ENCODE measurements at places on chromosomes 4 and X.
A peak's percentile ranks its signal among the peaks of the same experiment; 100 is the strongest.

GRCh38 chrX:77444545-77444944 lies 2.6 kb upstream of the FGF16 start:
- no peak for DNase-seq

DNA sequence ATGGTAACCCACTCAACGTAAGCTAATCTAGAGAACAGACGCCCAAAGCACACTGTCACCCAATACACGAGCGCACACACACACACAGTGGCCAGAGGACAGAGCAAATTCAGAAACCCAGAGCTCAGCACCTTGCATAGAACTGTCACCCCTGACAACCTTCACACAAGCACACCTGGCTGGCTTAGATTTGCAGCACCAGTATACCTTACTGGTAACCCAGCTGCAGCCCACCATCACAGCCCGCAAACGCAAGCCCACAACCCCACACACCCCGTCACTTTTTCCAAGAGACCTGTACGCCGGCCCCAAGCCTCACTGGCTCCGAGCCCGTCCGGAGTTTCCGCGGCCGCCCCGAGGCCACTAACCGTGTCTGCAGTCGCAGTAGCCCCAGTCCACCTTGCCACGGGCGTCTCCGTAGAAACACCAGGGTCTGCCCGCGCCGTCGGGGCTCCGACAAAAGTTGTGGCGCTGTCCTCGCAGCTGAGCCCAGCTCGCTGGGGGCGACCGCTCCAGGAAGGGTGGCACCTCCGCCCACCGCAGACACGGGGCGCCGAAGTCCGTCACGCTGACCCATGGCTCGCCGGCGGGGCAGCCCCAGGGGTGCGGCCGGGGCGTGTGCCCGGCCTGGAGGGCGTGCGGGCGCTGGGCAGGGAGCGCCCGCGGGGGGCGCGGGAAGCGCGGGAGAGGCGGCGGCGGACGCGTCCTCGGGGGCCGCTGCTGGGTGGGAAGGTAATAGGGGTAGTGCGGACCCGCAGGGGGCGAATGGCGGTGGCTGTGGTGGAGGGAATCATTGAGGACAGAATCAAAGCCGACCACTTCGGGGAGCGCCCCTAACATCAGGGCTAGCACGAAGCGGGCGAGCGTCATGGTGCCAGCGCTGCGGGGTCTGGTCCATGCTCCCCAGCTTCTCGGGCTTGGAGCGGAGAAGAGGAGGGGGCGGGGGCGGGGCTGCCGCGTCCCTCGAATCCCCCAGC lies 664 bp downstream of the PRSS12 start:
- DNase-seq, result peak; percentile 65

DNA sequence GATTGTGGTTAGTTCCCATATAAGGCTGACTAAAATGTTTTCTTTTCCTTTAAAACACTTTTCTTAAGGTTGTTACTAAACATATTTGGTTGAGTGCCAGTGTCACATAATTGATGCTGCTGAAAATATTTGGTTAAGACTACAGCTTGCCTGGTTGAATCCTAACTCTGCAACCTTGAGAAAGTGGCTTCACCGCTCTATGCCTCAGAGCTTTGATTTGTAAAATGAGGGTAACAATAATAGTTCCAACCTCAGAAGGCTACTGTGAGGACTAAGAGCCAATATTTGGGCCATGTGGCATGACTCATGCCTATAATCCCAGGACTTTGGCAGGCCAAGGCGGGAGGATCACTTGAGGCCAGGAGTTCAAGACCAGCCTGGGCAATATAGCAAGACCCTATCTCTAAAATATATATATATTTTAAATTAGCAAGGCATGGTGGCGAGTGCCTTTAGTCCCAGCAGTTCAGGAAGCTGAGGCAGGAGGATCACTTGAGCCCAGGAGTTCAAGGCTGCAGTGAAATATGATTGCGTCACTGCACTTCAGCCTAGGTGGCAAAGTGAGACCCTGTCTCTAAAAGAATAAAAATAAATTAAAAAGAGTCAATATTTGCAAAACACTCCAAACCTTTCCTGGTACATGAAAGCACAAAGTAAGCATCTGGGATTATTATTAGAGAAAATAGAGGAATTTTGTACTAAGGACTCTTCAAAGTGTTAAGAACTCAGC lies 7.1 kb upstream of the NEIL3 start:
- peak; percentile 9 for DNase-seq

- DNase-seq, result peak; percentile 5
Measured at GRCh38 chr4:61376301-61376700, 176.2 kb downstream of the ADGRL3 start.

DNA sequence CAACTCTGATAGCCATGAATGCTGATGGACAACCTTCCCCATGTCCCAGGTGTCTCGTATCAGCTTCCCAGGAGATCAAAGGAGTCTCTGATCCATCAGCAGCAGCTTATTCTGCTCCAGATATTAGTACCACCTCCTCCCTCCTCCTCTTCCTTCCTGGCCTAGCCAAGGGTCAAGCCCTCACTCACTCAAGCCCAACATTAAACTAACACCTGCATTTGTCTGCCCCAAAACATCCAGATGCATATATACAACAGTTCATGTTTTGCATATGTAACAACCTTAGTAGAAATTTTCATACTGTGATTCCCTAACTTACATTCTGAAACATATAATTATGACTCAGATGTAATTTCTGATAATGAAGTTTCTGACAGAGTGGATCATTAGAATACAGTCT lies 29.9 kb downstream of the BCLAF3 start:
- DNase-seq, result no peak

DNA sequence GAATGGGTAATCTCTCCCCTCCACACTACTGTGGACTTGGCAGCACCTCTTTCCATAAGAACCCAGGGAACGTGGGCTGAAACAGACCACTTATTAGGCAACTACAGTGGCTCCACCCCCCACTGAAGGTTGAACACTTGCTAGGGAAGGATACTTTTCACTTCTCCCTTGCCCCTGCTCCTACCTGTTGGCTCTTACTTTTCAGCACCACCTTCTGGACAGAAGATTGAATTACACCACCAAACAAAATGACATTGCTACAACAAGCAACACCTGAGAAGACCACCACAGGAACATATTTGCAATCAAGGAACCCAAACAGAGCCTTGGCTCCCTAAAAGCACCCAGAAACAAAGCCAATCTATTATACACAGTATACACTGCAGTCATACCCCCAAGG lies 132.1 kb upstream of the CXCL13 start:
- peak; percentile 19 for DNase-seq

DNA sequence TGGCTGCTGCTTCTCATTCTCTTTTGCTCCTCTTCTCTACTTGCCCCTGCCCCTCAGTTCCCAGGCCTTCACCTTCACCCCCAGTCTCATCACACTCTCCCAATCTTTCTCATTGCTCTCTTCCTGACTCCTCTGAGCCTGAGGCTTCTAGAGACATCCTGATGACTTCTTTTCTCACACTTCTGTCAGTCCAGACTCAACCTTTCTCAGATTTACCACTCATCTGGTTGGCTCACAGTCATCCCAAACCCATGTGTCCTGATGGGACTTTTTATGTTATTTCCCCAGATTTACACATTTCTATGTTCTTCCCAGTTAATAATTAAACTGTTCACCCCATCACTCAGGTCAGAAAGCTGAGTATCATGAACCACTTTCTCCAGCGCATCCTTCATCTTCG lies 68.0 kb downstream of the TMA16 start:
- DNase-seq, result no peak

GRCh38 chrX:48472851-48473703 lies 2.9 kb upstream of the FTSJ1 start:
- no peak for DNase-seq

- no peak for DNase-seq
Measured at GRCh38 chr4:141241986-141242385, 21.3 kb downstream of the ZNF330 start.

- DNase-seq, result no peak
Measured at GRCh38 chrX:9318213-9318612, 146.6 kb upstream of the TBL1X start.

DNA sequence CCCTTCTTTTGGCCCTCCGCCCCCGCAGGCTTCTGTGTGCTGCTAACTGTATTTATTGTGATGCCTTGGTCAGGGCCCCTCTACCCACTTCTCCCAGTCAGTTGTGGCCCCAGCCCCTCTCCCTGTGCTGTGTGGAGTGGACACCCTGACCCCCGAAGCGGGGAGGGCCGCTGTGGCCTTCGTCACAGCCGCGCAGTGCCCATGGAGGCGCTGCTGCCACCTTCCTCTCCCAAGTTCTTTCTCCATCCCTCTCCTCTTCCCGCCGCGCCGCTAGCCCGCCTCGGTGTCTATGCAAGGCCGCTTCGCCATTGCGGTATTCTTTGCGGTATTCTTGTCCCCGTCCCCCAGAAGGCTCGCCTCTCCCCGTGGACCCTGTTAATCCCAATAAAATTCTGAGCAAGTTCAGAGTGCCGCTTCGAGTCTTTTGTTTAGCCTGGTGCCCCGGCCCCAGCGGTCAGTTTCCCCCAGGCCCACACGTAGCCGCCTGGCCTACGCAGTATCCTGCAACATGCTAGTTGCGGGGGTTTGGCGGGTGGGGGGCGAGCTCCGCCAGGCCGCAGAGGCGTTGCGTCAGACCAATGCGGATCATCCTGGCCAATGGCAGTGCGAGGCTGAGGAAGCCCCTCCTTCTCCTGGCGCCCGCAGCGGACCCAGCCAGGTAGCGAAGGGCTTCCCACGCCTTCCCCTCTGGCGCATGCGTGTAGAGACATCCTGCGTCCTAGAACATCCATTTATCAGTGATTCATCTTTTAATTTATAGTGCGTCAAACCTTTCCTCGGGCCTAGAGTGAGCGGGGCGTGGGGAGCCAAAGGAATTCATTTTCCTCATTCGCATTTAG lies 5.6 kb upstream of the KANTR start:
- peak; percentile 87 for DNase-seq

GRCh38 chrX:8657883-8658282 lies 74.1 kb downstream of the ANOS1 start:
- DNase-seq, result no peak

DNA sequence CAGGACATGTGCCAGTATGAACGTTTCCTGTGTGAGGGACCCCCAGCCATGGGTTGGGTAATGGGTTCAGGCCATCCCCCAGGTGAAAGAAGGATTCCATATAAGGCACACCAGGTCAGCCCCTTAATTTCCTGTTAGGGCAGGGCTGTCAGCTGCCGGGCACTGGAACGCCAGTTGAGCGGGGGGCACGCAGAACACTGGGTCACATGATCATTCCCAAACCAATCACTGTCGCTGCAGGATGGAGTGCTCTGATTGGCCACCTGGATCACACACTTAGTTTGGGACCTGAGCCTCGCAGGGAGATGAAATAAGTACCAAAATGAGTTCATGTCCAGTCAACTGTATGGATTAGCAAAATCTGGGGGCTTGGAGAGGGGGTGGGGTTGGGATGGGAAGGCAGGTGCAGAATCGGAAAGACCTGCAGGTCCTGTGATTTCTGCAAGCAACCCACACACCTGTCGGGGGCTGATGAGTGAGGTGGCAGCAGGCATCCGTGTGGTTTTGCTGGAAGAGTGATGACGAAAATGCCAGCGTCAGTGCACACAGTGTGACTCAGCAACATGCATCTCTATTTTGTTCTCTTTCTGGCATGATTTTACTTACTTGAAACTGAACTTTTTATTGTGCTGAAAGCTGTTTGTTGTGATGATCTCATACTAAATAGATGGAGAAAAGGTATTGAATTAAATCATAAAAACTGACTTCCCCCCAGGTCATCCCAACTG lies 32.2 kb downstream of the RNF212 start:
- DNase-seq, result peak; percentile 25

DNA sequence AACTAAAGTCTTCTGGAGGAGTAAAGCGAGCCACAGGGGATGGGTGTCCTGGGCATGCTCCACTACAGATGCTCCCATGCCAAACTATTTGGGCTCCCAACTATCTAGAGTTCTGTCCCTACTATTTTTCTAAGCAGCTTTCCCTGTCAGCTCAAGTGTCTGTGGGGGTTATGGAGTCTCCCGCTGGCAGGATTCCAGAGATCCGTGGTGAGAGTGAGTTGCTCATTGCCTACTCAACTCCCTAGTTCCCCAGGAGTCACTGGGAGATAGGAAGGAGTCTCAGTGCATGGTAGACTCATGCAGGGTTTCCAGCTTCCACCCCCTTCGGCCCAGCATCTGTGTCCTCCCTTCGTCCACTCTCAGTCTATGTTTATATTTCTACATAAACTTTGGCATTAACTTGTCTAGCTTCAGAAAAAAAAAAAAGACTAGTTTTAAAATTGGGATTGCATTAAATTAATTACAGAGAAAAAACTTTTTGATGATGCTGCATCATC lies 55.1 kb upstream of the INPP4B start:
- peak; percentile 11 for DNase-seq

DNA sequence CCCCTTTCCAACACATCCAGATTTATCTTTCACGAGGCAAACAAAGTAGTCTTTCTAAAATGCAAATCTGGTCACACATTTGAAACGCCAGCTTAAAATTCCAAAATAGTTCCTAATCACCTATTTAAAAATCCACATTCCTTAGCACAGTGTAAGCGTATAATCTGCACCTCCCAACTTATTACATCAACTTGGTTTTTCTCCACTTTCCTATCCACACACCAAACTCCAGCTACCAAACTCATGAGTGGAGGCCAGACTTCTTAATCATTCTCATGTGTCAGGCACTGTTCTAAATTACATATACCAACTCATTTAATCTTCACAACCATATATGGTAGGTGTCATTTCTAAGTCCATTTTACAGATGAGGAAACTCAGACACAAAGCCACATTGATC lies 33.8 kb downstream of the ENOX2 start:
- DNase-seq, result no peak

- DNase-seq, result peak; percentile 44
Measured at GRCh38 chrX:40146262-40147125, 48.7 kb upstream of the BCOR start.

GRCh38 chr4:80424225-80424581 lies 88.7 kb downstream of the CFAP299 start:
- no peak for DNase-seq

GRCh38 chr4:6910960-6911874 lies 1.6 kb downstream of the TBC1D14 start:
- DNase-seq, result no peak

GRCh38 chrX:96002431-96002830 lies 682.2 kb upstream of the DIAPH2 start:
- no peak for DNase-seq

GRCh38 chrX:78754917-78755316 lies 7.4 kb downstream of the LPAR4 start:
- DNase-seq, result no peak

GRCh38 chr4:46390355-46391058 lies 579 bp upstream of the GABRA2 start:
- DNase-seq, result peak; percentile 6

DNA sequence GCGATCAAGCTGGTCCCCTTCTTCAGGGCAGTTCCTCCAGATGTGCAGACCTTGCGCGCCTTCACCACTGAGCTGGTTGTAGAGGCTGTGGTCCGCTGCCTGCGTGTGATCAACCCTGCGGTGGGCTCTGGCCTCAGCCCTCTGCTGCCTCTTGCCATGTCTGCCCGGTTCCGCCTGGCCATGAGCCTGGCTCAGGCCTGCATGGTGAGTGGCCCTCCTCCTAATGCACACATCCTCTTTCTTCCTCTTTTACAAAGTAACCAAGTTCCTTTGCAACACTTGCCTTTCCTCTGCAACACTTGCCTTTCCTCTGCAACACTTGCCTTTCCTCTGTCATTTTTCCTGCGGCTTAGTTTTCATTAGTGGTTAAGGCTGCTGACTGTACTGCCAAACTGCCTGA lies 1.8 kb downstream of the CCDC22 start:
- DNase-seq, result no peak
